Hepatocyte (in vitro differentiated cells): ENCODE measurements at places on chromosomes 13 and 19. TPM values are rescaled to one million over a fixed set of nuclear protein-coding genes. Genes with fewer than 3 reads are reported as not detected.
A peak's percentile ranks its signal among the peaks of the same experiment; 100 is the strongest.

REEP6 gene
- total RNA-seq = 80.8 and 88.9 TPM in 2 replicates

LATS2 gene
- 15.5 and 17.1 TPM in 2 replicates for total RNA-seq

WASF3 gene
- 15.5 and 17.8 TPM in 2 replicates for total RNA-seq

CAPN12 gene
- 12.5 and 26.6 TPM in 2 replicates for total RNA-seq

MADCAM1 gene
- 1.2 and 4.0 TPM in 2 replicates for total RNA-seq

GRCh38 chr13:26811581-26811980, 51.0 kb upstream of the GPR12 start:
- DNase-seq = no peak
- no peak overlapping the region for H3K27ac ChIP-seq
- H3K4me1 ChIP-seq = no peaks in the 10 kb centered on the region
- H3K36me3 ChIP-seq = no peaks in the 10 kb centered on the region
- no peak overlapping the region for H3K4me3 ChIP-seq

GRCh38 chr19:3955688-3956087, 15.2 kb downstream of the DAPK3 start:
- H3K36me3 ChIP-seq = no peaks in the 10 kb centered on the region
- DNase-seq = no peak
- H3K27me3 ChIP-seq = no peaks in the 10 kb centered on the region
- H3K4me1 ChIP-seq = no peaks in the 10 kb centered on the region

GRCh38 chr19:7730286-7731217, 1.4 kb downstream of the CLEC4G start:
- H3K27me3 ChIP-seq = peaks cover 53% of the 10 kb centered on the region
- H3K4me1 ChIP-seq = no peaks in the 10 kb centered on the region
- no peak overlapping the region for H3K27ac ChIP-seq

DNA sequence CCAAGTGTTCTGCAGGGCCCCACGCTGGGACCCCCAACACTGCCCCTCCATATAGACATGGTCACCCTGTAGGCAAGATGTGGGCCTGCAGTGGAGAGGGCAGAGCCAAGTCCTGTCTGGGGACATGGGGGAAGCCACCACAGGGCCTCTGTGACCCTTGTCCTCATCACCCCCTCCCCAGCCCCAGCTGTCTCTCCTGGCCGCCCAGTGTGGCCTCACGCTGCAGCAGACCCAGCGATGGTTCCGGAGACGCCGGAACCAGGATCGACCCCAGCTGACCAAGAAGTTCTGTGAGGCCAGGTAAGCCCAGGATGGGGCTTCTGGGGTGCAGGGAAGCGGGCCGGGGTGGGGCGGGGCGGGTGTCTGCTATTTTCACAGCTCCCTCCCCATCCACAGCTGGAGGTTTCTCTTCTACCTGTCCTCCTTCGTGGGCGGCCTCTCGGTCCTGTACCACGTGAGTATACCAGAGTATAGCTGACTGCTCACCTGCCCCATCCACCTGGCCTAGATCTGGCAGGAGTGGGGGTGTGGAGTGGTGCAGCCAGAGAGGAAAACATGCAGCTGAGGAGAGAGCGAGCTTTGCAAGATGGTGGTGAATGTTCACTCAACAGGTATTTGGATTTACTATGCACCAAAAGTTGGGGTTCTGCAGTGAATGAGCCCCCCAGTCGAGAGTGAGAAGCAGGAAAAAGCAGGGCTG, 46.4 kb downstream of the CERS4 start:
- no peak overlapping the region for H3K27ac ChIP-seq
- no peaks in the 10 kb centered on the region for H3K27me3 ChIP-seq
- no peak for DNase-seq
- no peaks in the 10 kb centered on the region for H3K4me1 ChIP-seq

GRCh38 chr19:16001481-16002312, 52.9 kb downstream of the OR10H4 start:
- DNase-seq = no peak
- no peak overlapping the region for H3K27ac ChIP-seq
- H3K4me3 ChIP-seq = no peak overlapping the region
- no peaks in the 10 kb centered on the region for H3K4me1 ChIP-seq
- H3K27me3 ChIP-seq = no peaks in the 10 kb centered on the region
- H3K36me3 ChIP-seq = no peaks in the 10 kb centered on the region

- H3K27ac ChIP-seq = peak overlapping the region; percentile 100
These were observed 796 bp upstream of the LSM14A start for GRCh38 chr19:34171539-34171876.

DNA sequence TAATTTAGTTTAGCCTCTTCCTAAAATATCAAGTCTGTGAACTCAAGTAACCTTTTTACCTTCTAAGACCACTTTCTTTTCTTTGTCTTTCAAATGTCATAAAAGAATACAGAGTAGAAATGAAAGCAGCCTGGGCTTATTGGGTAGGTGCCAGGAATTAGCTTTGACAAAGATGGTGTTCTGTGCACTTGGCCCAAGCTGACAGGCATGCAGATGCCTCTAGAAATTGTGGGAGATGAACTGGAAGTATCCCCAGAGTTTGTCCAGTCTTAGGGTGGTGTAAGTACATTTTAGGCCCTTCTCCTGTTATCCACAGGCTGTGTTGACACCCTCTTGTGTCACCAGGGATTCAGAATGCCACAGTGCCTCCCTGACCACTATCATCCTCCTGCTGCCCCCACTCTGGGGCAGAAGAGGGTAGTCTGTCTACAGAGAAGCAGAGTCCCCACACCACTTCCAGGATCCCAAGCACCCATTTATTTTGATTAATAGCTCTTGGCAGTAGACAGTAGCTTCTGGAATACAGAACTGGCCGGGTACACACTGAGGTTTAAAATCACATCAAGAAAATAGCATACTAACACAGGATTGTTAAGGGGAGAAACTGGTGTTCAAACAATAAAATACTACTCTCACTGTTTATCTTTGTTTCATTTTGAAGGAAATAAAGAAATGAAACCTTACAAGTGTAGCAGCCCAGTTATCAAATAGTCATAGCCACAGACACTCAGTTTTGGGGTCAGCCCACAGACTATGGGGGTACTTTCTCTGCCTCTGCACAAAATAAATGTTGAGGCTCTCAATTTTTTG, 343.2 kb downstream of the KCNRG start:
- H3K4me3 ChIP-seq = no peak overlapping the region
- no peak for DNase-seq
- no peaks in the 10 kb centered on the region for H3K36me3 ChIP-seq
- H3K27me3 ChIP-seq = no peaks in the 10 kb centered on the region
- peaks cover 12% of the 10 kb centered on the region for H3K4me1 ChIP-seq

DNA sequence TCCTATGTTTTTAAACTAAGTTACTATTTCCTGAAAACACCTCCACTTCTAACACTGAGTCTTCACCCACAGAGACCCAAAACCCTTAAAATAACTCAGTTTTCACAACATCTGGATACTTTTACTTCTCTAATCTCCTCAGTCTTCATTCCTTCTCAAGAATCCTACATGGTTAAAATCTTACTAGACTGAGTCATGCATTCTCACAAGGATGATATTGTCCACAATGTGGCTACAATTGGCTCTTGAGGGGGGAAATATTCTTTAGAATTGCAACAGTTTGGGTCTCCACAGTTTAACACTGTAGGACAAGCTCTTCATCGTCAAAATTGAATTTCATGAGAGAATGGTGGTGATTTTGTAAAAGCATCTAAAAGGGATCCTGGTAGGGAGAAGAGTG, 397.1 kb downstream of the SLITRK5 start:
- no peak for DNase-seq
- no peak overlapping the region for H3K4me3 ChIP-seq
- no peaks in the 10 kb centered on the region for H3K4me1 ChIP-seq
- no peak overlapping the region for H3K27ac ChIP-seq
- H3K36me3 ChIP-seq = no peaks in the 10 kb centered on the region
- H3K27me3 ChIP-seq = no peaks in the 10 kb centered on the region

DNA sequence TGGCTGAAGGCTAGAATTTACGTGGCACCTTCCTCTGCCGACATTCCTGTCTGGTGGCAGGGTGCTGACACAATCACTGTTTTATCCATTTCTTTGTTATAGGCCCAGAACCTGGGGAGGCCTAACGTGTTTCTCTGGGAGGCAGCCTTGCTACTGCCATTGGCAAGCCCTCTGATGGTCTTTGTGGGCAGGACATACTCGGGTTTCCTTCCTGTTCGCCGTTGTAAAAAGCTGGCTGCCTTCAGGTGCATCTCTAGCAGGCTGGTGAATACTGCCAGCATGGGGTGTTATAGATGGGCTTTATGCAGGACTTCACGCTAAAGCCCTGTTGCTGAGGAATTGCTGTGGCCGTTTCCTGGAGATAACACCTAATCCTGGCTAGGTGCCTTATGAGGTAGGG, 28.1 kb downstream of the B3GLCT start:
- peak overlapping the region; percentile 13 for H3K27ac ChIP-seq
- H3K36me3 ChIP-seq = no peaks in the 10 kb centered on the region
- H3K27me3 ChIP-seq = no peaks in the 10 kb centered on the region
- H3K4me3 ChIP-seq = no peak overlapping the region
- DNase-seq = no peak

DNA sequence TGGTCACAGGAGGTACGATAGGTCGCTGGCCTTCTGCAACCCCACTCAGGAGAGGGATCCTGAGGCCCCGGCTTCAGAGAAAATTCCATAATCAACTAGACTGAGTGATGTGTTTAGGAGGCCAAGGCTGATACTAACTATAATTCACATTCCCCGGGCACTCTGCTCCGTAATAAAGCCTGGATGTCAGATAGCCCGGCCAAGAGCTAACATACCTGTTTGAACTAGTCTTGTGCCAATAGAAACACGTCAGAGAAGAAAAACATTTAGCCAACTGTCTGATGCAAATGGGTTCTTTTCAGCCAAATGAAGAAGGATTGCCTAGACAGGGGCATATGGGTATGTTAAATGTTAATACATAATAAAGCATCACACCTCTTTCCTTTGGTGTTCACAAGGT, 204.2 kb downstream of the TSHZ3 start:
- no peak overlapping the region for H3K4me3 ChIP-seq
- H3K27me3 ChIP-seq = no peaks in the 10 kb centered on the region

DNA sequence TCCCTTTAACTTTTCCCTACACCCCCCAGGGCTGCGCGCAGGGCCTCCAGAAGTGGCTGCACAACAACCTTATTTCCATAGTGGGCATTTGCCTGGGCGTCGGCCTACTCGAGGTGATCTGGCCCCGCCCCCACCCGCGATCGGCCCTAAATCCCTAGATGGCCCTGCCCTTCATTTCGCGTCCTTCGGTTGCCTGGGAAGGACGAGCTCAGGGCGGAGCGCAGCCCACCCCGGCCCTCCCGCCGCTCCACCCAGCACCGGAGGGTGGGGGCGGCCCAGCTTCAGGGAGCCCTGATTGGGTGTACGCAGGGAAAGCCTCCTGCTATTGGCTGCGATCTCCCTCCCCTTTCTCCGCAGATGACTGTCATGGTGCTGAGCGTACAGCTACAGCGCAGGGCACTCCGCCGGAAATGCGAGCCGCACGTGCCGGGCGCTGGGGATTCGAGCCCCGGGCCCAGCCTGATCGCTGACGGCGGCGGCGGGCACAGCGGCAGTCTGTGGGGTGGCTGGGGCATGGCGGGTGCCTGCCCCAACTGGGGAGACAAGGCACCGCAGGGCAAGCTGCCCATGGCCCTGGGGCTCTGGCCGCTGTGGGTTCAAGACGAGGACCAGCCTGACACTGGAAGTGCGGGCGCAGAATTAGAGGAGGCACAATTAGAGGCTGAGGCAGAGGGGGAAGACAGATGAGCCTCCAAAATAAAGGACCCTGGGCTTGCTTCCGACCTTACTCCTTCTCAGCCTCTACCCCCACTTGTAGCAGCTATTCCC, 4.3 kb downstream of the CD37 start:
- no peaks in the 10 kb centered on the region for H3K4me1 ChIP-seq
- H3K27me3 ChIP-seq = no peaks in the 10 kb centered on the region
- no peak overlapping the region for H3K4me3 ChIP-seq
- no peak overlapping the region for H3K27ac ChIP-seq
- no peaks in the 10 kb centered on the region for H3K36me3 ChIP-seq
- peak; percentile 87 for DNase-seq

DNA sequence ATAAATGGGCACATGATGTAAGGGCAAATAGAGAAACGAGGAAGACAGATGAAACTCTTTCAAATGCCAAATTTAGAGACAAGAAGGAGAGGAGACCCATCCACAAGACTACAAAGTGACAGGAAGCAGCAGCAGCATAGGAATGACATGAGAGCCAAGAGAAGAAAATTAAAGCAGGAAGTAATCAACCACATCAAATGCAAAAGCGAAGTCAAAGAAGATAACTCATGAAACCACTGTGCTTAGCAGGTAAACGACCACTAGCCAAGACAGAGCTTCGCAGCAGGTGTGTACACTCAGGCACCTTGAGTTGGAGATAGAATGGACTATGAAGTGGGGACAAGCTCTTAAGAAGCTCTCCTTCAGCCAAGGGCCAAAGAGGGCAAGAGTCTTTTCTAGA, 64.1 kb downstream of the KLF12 start:
- no peak overlapping the region for H3K27ac ChIP-seq
- DNase-seq = no peak
- H3K27me3 ChIP-seq = no peaks in the 10 kb centered on the region
- no peaks in the 10 kb centered on the region for H3K36me3 ChIP-seq

GRCh38 chr13:72983085-72983768, 75.6 kb upstream of the KLF5 start:
- no peak overlapping the region for H3K4me3 ChIP-seq
- H3K36me3 ChIP-seq = no peaks in the 10 kb centered on the region
- DNase-seq = peak; percentile 49
- no peaks in the 10 kb centered on the region for H3K27me3 ChIP-seq

DNA sequence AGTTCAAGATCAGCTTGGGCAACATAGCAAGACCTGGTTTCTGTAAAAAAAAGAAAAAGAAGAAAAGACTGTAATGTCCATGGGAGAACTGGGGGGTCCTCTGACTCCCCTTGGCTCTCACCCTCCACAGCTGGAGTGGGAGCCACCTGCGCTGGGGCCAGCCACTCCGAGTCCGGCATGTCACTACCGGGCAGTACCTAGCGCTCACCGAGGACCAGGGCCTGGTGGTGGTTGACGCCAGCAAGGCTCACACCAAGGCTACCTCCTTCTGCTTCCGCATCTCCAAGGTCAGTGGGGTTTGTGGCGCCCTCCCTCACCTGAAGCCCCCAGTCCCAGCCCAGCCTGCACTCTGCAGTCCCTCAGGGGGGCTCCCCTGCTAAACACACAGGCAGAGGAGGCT, 14.7 kb downstream of the RYR1 start:
- H3K27ac ChIP-seq = no peak overlapping the region
- no peak for DNase-seq
- H3K36me3 ChIP-seq = no peaks in the 10 kb centered on the region
- no peak overlapping the region for H3K4me3 ChIP-seq
- no peaks in the 10 kb centered on the region for H3K4me1 ChIP-seq

DNA sequence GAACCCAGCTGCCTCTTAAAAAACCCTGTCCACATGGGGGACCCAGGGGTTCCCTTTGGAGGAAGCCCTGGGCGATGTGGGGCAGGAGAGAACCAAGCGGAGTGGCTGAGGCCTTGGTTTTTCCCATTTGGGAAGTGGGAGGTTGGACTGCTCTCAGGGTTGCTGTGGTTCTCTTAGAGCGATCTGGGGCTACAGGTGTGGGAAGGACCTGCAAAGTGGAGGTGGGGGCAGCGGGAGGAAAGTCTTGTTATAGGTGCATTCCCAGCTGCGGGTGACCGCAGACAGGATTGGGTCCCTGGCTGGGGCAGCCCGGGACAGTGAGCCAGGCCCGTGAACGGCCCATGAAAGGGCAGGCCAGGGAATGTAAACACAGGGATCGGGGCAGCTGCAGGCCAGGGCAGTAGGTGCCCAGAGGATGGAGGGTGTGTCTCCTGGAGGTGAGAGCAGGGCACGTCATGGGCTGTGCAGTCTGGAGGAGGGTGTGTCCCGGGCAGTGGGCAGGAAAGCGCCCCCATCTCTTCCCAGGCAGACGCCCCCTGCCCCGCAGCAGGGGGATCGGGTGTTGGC, 814 bp downstream of the SLC25A23 start:
- no peaks in the 10 kb centered on the region for H3K36me3 ChIP-seq
- H3K4me1 ChIP-seq = peaks cover 6% of the 10 kb centered on the region
- DNase-seq = peak; percentile 44
- no peaks in the 10 kb centered on the region for H3K27me3 ChIP-seq
